ENCODE measurements at places on chromosomes 3 and 15. TPM values are rescaled to one million over a fixed set of nuclear protein-coding genes. Genes with fewer than 3 reads are reported as not detected.
A peak's percentile ranks its signal among the peaks of the same experiment; 100 is the strongest.

The IFRD2 gene
- total RNA-seq, result 92.4 TPM

The C3orf33 gene
- 3.5 TPM for total RNA-seq

The CA12 gene
- 5.2 TPM for total RNA-seq

The PDZRN3 gene
- 11.0 TPM for total RNA-seq

GRCh38 chr3:72754582-72754981 lies 93.7 kb downstream of the SHQ1 start:
- H3K4me3 ChIP-seq, result no peak overlapping the region
- no peak for DNase-seq
- no peak overlapping the region for H3K27ac ChIP-seq
- no peaks in the 10 kb centered on the region for H3K4me1 ChIP-seq
- H3K27me3 ChIP-seq, result no peaks in the 10 kb centered on the region

DNA sequence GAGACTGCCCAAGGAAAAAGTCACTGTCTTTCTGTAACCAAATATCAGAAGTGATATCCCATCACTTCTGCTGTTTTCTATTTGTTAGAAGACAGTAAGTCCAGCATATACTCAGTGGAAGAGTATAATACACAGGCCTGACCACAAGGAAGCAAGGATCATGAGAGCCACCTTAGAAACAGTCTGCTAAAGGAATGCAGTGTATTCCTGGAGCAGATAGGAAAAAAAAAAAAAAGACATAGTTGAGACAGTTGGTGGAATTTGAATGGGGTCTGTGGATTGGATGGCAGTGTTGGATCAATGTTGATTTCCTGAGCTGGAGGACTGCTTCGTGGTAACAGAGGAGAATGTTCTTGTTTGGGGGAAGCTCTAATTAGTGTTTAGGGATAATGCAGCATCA lies 26.5 kb upstream of the FBXL2 start:
- no peak overlapping the region for H3K4me3 ChIP-seq
- H3K36me3 ChIP-seq, result no peaks in the 10 kb centered on the region

GRCh38 chr3:56525291-56525690 lies 31.7 kb upstream of the CCDC66 start:
- no peaks in the 10 kb centered on the region for H3K27me3 ChIP-seq
- peaks cover 10% of the 10 kb centered on the region for H3K4me1 ChIP-seq
- no peak for DNase-seq
- no peak overlapping the region for H3K4me3 ChIP-seq

DNA sequence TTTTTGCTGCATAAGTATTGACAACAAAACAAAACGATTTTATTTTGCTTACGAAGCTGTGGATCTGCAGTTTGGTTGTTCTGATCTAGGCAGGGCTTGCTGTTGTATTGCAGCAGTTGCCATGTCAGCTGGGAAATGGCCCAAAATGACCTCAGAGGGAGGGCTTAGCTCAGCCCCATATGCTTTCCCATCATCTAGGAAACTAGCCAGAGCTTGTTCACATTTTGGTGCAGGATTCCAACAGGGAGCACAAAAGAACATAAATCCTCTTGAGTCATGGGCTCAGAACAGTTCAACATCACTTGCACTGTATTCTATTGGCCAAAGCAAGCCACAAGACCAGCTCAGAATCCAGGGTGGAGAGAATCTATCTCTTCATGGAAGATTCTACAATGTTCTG lies 42.2 kb upstream of the ROBO2 start:
- H3K36me3 ChIP-seq, result no peaks in the 10 kb centered on the region
- no peak for DNase-seq
- H3K4me1 ChIP-seq, result no peaks in the 10 kb centered on the region

GRCh38 chr3:27641888-27642601 lies 80.1 kb downstream of the EOMES start:
- no peak for DNase-seq
- no peaks in the 10 kb centered on the region for H3K4me1 ChIP-seq
- no peak overlapping the region for H3K4me3 ChIP-seq
- no peaks in the 10 kb centered on the region for H3K36me3 ChIP-seq

DNA sequence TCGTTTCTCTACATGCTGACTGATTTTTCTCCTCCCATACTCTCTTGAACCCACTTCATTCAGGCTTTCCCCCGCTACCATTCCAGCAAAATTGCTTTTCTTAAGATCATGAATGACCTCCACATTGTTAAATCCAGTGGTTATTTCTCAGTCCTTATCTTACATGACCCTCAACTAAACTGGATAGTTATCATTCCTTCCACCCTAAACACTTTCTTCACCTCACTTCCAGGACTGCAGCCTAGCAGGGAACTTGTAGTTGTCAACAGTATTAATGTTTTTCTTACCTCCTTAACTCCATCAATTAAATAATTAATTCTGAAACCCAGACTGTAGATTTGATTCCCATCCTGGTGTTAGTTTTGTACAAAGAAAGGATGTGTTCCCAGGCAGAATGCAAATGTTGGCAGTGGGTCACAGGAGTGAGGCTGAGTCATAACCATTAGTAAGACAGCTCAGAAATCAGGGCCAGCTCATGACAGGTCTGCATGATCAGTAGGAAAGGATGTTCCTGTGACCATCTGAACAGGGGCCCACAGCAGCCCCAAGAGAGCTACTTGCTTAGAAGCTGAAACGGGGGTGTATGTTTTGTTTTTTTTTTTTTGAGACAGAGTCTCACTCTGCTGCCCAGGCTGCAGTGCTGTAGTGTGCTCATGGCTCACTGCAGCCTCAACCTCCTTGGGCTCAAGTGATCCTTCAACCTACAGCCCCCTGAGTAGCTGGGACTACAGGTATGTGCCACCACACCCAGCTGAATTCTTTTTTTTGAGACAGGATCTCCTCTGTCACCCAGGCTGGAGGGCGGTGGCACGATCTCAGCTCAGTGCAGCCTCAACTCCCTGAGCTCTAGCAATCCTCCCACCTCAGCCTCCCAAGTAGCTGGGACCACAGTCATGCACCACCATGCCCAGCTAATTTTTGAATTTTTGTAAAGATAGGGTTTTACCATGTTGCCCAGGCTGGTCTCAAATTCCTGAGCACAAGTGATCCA lies 9.1 kb downstream of the BCL2L10 start:
- no peak overlapping the region for H3K4me3 ChIP-seq
- no peaks in the 10 kb centered on the region for H3K27me3 ChIP-seq
- no peak overlapping the region for H3K27ac ChIP-seq
- H3K36me3 ChIP-seq, result no peaks in the 10 kb centered on the region

GRCh38 chr3:194112120-194113106 lies 23.5 kb upstream of the HES1 start:
- DNase-seq, result no peak
- H3K27ac ChIP-seq, result no peak overlapping the region
- no peaks in the 10 kb centered on the region for H3K27me3 ChIP-seq

GRCh38 chr3:49006408-49007067 lies 653 bp upstream of the WDR6 start:
- H3K4me1 ChIP-seq, result peaks cover 9% of the 10 kb centered on the region
- H3K36me3 ChIP-seq, result peaks cover 3% of the 10 kb centered on the region
- peak; percentile 21 for DNase-seq
- H3K27ac ChIP-seq, result no peak overlapping the region
- no peaks in the 10 kb centered on the region for H3K27me3 ChIP-seq
- H3K4me3 ChIP-seq, result peak overlapping the region; percentile 99

GRCh38 chr15:34654625-34655024 lies 71.2 kb upstream of the GOLGA8B start:
- H3K36me3 ChIP-seq, result no peaks in the 10 kb centered on the region
- H3K4me3 ChIP-seq, result no peak overlapping the region
- peaks cover 30% of the 10 kb centered on the region for H3K4me1 ChIP-seq
- H3K27ac ChIP-seq, result no peak overlapping the region

DNA sequence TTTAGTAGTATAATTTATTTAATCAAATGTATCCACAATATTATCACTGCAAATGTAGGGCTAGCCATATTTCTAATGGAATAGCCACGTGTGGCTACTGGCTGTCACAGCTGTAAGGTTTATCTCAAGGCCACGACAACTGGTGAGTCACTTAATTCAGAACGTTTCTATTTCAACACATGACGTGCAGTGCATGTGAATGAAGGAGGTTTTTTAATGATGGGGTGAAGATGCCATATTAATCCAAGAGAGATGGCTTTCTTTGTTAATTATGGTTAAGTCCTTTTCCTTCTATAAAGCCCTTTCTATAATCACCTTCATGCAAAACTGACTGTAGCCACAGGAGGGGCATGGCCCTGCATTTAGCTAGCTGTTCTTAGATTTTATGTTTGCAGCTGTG lies 212.0 kb downstream of the FEZF2 start:
- H3K27me3 ChIP-seq, result no peaks in the 10 kb centered on the region
- H3K36me3 ChIP-seq, result no peaks in the 10 kb centered on the region
- peaks cover 9% of the 10 kb centered on the region for H3K4me1 ChIP-seq

DNA sequence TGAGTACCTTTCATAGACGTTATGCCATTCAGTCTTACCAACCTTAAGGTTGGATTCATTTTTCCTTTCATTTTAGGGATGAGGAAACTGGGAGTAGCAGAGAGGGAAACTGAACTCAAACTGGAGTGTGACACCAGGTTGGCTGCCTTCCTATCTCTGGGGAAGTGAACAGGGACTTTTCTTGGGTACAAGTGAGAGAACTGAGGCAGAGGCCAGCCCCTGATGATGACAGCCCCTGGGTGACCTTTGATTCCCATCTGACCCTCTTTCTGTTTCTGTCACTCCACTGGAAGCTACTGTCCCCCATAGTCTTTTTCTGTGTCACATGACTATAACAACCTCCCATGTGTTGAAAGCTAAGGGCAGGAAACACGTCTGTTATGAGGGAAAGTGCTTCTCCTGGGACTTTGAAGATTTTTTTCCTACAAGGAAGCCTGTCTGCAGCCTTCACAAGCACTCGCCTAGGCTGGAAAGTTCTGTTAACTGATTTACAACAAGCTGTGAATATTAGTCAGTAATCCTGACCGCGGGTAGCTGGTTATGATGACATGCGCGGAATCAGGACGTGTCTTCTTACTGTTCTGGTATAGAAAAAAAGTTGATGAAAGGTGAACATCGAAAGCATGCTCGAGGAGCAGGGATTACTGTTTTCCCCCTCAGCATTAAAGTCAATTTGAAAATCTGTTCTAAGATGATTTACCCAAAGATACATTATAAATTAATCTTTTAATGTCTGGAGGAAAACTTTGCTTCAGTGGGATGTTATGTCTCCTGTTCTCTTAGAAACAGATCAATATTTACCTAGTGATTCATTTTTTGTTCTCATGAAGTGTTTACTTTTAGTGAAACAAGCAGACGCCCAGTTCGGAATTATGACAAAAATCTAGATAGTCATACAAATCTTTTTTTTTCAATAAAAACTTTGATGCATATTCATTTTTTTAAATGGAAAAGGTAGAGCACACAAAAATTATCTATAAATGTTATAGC lies 31.5 kb downstream of the ABHD2 start:
- H3K4me3 ChIP-seq, result no peak overlapping the region
- H3K27me3 ChIP-seq, result no peaks in the 10 kb centered on the region
- peaks cover 9% of the 10 kb centered on the region for H3K4me1 ChIP-seq
- no peak for DNase-seq
- no peaks in the 10 kb centered on the region for H3K36me3 ChIP-seq

- H3K27ac ChIP-seq, result no peak overlapping the region
- no peak overlapping the region for H3K4me3 ChIP-seq
- no peak for DNase-seq
- no peaks in the 10 kb centered on the region for H3K27me3 ChIP-seq
These were observed 26.5 kb downstream of the EIF2AK4 start for GRCh38 chr15:39960411-39960810.

Data from GM23338 (cell line).